Jurkat, Clone E6-1 (cell line): ENCODE measurements at places on chromosomes 7 and 10.

DNA sequence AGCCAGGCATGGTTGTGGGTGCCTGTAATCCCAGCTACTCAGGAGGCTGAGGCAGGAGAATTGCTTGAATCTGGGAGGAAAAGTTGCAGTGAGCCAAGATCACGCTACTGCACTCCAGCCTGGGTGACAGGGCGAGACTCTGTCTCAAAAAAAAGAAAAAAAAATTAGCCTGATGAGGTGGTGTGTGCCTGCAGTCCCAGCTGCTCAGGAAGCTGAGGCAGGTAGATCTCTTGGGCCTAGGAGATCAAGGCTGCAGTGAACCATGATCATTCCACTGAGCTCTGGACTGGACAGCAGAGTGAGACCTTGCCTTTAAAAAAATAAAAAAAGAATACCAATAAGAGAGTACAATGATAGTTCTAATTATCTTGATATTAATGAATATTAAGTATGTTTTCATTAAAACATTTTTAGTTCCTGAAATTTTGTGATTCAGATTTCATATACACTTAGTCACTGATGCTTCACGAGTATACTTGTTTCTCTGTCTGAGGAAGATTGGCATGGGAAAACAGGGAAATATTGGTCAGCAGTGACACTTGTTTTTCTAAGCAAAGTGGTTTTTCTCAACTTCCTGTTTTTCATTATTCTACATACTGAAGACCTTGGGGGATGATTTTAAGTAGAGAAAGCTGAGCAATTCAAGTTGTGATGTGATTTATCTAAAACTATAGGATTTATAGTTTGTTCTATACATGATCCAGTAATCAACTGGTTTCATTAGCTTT, 76.8 kb downstream of the ADK start:
- no peak for DNase-seq

DNA sequence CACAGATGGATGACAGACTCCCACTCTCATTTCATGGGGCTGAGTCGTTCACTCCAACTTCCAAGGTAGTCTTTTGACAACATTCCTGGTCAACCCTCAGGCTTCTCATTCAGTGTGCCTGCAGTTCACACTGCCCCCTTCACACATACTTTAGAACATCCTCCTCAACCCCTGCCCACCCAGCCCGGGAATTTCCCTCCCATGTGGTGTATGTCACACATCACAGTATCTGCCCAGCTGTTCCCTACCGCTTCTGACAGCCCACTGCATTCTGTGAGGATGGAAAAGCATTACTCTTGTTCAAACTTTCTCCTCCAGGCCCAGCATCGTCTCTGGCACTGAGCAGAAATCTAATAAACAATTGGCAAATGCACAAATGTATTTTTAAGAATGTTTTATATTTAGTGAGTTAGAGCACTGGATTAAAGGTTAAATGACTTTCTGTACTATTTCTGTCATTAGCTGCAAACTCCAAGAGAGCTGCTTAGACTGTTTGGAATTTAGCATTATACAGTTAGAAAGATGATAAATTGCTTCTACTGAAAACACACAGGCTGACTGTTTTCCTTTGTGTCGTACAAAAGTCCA, 110.4 kb downstream of the SFMBT2 start:
- DNase-seq = no peak

DNA sequence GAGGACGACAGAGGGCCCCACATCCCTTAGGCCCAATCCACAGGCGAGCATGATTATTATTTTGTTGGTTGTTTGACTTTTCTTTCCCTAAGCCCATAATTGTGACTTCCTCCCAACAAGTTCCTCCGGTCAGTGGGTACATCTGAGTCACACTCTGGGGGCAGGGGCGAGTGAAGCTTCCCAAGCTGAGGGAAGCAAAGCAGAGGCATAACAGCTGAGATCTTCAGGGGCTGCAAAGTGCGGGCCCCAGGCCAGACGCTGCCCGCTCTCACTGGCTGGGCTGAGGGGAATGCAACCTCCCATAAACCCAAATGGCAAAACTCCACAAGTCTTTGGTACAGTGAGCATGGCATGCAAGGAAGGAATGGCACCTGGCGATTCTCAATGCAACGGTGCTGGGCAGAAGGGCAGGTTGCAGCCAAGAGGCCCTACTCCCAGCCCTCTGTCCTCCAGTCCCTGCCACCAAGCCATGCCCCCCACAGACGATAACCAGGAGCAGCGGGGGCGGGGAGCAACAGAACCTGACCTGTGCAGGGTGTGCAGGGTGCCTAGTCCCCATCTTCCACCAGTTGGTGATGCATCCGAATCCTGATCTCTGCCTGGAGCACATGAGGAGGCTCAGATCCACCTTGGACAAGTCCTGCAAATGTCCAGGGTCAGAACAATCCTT, 25.3 kb downstream of the TNS3 start:
- no peak for DNase-seq

DNA sequence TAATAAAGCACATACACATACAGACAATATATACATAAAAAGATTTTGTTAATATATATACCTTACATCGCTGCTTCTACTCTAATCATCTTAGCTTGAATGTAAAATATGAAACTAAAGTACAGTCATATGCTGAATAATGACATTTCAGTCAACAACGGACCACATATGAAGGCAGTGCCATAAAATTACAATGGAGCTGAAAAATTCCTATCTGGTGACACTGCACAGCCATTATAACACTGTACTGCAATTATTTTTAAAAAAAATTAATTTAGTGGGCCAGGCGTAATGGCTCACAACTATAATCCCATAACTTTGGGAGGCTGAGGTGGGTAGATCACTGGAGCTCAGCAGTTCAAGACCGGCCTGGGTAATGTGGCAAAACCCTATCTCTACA, 122.3 kb downstream of the JMJD1C start:
- no peak for DNase-seq

DNA sequence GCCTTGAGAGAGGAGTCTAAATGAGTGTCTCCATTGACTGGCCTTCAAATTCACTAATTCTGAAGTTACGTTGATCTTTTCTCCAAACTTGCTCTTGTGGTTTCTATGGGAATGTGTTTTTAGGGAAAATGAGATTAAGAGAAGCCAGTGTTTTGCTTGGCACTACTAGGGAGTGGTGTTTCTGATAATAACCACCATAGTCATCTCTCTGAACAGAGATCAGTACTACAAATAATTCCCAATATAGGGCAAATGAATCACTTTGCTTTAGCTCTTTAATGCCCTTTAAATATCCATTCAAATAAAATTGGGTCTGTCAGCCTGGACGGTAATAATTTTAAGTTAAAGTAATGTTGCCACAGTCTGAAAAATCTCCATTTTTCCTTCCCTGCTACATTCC, 90.8 kb downstream of the NRF1 start:
- DNase-seq = no peak

DNA sequence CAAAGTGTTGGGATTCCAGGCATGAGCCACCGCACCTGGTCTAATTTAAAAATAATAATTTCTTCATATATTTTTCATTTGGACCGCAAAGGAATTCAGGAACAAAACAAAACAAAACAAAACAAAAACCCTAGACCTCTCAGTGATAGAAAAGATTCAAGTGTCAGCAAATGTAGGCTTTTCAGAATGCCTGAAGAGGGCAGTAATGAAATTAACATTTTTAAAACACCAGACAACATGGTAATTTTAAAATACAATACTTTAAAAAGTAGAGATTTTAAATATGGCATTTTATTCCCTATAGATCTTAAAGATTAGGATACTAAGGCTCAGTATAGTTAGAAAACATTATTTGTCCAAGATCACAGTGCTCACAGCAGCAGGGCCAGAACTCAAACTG, 36.6 kb downstream of the DNMBP start:
- DNase-seq = no peak
